Activated CD4-positive, alpha-beta T cell treated with anti-CD3 and anti-CD28 coated beads, Interleukin-2, amount 10 ng/mL, durations not matched to agents 7 days and 5 days (primary cell): ENCODE measurements at places on chromosomes 3 and 15.

GRCh38 chr15:35043373-35044095 lies 41.6 kb downstream of the NANOGP8 start:
- no peak for DNase-seq

DNA sequence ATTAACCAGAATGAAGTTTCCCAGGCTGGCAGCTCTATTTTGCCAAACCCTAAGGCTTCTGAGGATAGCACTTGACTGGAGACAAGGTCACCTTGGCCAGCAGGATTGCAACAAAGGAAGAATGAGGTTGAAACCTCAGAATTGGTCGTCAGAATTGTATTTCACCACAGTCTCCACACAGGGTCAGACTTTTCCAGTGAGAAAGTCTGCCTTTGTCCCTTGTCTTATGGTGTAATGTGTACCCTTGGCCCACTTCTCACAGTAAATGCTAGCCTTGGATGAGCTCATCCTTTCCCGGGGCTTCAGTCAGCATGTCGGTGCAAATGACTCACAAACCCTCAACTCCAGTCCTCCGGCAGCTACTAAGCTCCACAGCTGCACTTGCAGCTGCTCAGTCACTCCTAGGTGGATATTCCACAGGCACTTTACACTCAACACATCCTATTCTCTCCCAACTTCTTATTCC lies 19.7 kb downstream of the SSR3 start:
- no peak for DNase-seq

DNA sequence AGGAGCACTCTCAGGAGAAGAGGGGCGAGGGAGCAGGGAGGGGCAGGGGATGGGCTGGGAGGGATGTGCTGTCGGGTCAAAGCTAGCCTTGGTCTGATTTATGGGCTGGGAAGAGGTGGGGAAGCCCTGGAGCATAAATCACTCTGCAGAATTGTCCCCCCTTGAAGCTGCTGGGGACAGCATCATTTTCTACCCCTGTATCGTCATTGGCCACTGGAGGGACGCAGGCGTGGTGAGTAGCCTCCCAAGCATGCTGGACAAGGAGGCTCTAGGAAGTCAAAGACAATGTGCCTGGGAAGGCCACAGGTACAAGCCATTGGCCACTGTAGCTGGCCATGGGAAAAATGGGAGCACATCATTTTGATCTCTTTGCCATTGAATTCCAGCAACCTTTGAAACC lies 175.5 kb upstream of the CTDSPL start:
- no peak for DNase-seq

DNA sequence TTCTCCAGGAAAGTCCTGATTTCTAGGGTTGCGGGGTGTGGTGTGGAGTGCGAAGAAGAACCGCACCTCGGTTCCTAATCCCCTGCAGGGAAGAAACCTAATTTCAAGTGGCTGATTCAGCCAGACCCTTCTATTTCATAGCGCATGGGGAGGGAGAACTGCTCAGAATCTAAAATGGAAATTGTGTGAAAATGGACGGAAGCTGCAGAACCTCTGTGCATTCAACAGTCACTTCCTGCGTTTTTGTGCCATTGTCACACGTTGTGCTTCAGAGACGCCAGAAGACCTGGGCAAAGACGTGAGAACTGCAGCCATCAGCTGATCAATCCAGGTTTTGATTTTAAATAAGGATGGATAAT lies 1.2 kb downstream of the SIDT1 start:
- peak; percentile 67 for DNase-seq

DNA sequence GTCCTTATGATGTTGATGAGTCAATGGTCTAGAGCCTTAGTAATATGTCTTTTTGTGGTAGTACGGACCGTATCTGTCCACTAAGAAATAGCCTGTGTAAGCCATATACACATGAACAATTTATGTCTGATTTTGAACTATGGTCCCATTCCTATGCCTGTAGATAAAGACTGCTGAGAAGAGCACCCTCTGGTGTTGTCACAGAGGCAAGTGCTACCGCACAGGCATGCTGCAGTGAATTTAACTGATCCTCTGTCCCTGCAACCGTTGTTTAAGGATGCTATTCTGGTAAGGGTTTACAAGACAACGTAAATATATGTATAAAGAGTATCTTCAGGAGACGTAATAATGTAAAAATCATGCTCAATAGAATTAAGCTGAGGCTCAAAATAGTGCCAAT lies 170.7 kb downstream of the UBE3A start:
- no peak for DNase-seq

DNA sequence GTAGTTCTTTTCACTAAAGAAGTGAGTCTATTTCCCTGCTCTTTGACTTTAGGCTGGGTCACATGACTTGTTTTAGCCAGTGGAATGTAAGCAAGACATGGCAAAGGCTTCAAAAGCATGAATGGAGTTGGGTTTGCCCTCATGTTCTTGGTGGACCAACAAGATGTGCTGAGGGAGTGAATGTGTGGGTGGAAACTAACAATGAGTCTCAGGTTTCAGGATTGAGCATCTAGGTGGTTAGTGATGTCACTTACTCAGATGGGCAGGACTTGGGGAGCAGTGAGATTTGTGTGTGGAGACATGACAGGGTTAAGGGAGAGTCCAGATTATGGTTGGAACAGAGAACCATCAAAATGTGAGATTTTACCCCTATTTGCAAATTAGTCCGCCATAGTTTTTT lies 181.4 kb upstream of the UBE2E1 start:
- no peak for DNase-seq

DNA sequence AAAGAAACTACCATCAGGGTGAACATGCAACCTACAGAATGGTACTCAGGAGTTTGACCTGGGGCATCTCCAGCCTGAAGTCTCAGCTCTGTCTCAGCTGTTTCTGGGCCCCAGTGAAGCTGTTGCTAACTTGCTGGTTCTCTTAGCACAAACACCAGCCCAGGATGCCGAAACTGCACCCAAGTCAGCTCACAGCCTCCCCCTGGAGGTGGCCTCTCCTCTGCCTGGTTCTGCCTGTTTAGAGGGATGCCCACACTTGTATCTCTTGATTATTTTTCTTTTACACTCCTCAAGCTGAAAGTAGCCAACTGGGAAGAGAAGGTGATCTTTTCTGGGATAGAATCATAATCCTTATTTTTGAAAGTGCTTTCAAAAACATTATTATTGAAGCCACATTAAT lies 289.0 kb upstream of the RASGRP1 start:
- peak; percentile 24 for DNase-seq

GRCh38 chr3:127709320-127710060 lies 36.7 kb downstream of the ABTB1 start:
- no peak for DNase-seq

- DNase-seq, result no peak
Measured at GRCh38 chr3:192867645-192868044, 50.0 kb downstream of the MB21D2 start.

- DNase-seq, result no peak
Measured at GRCh38 chr3:139611528-139611927, 66.2 kb downstream of the NMNAT3 start.

GRCh38 chr3:64648927-64649906 lies 38.6 kb downstream of the ADAMTS9 start:
- DNase-seq, result no peak

DNA sequence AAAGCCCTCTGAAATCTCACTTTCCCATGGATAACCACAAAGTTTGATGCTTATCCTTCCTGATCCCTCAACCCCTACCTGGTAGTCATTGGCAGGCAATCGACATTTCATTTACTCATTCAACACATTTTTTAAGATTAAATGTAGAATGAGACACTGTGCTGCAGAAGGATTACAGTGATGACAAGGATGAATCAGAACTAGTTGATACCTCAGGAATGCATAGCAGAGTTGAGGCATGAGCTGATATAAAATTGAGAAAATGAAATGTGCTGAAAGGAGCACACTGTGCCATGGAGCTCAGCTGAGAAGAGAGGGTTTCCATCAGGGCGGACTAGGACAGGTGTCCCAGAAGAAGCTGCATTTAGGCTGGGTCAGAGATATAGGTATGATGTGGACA lies 48.9 kb upstream of the ACTL6A start:
- no peak for DNase-seq

GRCh38 chr3:83662381-83662960 lies 1296.3 kb upstream of the CADM2 start:
- no peak for DNase-seq

DNA sequence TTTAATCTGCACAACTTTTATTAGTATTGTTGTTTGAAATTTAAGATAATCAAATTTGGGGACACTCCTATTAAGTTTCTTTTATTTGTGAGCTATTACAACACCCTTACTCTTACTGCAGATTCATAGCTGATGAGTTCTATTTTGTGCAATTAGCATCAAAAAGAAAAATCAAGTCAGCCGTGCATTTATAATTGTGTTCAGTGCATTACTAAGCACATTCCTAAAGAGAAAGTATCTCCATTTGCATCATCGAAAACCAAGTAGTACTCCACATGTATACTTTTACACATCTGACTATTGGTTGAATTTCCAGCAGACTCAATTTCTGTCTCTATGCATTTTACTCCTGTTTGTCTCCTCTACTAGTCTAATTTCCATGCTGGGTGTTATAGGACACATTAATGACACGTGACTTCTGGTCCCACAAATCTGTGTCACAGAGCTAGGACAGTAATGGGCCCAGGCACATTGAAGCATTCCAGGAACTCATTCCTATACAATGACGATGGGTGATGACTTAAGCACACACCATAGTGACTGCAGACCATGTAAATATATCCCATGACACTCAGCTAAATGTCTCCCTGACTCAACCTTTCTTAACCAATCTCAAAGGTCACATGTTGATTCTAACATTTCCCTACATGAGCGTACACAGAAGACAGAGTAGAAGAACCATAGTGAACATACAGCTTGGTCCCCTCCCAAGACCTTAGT lies 477.5 kb downstream of the LPP start:
- no peak for DNase-seq

DNA sequence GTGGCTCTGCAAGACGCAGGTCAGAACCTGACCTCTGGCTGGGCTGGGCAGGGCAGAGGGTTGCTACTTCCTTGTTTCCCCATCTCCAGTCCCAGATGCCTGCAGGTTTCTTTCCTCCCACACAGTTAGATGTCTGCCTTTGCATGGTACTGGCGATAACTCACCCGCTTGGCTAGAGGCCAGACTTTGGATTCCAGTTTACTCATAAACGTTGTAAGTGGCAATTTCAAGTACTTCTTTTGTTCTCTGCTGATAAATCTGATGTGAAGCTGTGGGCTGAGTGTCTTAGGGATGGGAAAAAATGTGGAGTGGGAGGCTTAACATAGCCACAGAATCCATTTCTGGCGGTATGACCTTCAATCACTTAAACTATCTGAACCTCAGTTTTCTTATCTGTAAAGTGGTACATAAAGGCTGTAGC lies 194.2 kb downstream of the EBLN2 start:
- DNase-seq, result no peak

- no peak for DNase-seq
Measured at GRCh38 chr15:91369823-91370222, 269.8 kb downstream of the SV2B start.

GRCh38 chr3:167209011-167209410 lies 171.1 kb downstream of the ZBBX start:
- no peak for DNase-seq

DNA sequence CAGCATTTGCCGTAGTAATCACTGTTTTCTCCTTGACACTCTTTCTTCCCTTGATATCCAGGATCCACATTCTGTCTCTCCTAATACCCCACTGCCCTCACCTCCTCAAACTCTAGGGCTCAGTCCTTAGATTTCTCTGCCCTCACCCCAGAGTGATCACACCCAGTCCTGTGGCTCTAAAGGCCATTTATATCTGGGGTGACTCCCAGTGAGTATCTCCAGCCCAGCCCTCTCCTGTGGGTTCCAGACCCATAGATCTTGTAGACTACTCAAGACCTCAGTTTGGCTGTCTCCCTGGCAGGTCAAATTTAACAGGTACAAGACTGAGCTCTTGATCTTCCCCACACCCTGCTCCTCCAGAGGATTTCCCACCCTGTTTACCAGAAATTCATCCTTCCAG lies 1.3 kb downstream of the GRK7 start:
- DNase-seq, result no peak

DNA sequence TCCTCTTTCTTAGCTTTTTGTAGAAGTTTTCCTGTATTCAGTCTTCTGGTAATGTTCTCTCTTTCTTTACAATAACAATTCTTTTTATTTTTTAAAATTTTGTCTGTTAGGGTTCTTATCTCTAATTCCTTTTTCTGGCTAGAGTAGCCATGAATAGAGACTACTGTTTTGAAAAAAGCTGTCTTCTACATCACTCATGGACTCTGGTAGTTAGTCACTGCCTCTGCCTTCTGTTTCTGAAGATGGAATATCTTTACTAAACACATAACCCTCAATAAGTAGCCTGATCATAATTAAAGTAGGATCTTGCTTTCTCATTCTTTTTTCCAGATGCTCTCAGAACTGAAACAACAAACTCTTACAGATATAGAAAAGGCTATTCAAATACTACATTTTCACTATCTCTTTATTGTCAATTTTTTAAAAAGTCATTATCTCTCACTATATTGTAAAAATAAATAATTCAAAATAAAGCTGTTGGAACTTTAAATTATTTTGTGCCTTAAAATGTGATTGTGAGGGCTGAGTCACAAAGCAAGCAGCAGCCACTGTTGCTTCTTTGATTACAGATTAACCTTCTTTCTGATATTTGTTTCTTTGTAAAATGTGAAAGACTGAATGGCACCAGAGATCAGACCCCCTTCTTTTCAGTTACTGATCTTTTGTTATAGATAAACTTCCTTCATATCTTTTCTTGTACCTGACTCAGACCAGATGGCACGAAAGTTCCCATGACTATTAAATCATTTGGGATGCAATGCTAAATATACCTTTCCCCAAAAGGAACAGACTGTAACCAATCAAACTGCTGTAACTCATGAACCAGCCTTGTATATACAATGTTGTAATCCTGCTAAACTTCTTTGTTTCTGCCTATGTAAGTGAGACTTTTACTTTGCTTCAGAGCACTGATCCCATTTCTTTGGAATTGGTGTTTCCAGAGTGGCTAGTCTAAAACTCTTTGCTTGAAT lies 1159.5 kb downstream of the IGSF11 start:
- DNase-seq, result no peak

- no peak for DNase-seq
Measured at GRCh38 chr3:21055015-21055414, 696.0 kb downstream of the ZNF385D start.

DNA sequence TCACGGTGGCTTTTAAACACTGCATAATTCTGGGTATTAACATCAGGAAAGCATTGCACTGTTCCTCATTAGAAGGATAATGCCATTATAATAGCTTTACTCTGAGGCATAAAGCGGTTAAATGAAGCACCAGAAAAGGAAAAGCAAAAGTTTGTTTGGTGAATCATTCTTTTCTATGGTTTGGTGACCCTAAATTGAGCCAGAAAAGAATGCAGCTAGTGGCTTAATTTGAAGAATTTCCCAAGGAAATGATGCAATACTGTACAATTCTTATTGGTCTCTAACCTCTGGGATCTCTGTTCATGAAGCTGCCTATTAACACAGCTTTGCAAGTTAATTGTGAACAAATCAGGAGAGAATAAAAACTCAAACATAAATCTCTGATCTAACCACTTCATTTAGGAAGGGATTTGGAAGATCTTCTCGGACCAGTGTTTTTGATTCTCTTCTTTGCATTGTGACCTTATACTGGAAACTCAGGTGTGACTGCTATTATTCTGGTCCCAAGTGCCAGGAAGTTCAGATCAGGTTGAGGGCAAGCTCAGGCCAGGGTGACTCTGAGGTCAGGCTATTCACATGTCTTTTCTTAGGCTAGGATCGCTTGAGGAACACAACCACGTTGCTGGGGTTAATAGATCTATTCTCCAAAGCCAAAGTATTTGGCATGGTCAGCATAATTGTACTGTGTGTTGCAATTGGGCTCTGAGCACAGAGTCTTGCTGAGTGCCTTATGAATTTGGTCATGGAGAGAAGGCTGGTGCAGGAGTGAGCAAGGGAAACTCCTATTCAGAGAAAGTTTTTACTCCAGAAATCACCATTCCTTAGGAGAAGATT lies 11.3 kb upstream of the DLG1 start:
- DNase-seq, result no peak

GRCh38 chr3:150783920-150784746 lies 21.2 kb upstream of the SIAH2 start:
- no peak for DNase-seq
